ENCODE measurements at places on chromosomes 2 and 18.

DNA sequence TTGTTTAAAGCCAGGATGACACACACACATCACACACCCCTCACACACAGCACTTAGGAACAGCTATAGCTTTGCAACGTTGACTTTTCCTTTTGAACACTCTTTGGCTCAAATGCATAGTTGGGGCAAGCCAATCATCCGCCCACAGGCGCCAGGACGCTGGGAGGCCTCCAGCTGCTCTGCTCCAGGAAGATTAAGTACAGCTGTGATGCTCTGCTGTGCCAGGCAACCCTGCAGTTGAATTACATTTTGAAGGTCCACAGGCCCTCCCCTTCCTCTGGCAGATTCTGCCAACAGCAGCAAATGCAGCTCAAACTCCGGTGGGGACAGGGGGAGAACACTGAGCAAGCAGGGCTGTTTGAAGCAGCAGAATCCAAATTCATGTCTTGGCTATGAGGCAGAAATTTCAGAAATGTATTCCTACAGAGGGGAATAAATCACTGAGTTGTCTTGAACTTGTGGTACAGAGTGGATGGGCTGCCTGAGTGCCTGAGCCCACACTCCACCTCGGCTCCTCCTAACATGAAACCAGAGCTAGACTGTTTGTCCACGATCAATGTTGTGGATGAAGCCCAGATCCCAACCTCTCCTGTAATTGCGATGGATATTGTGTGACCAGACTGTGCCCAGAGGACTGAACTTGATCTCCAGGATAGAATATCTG lies 86.5 kb upstream of the PPP1CB start:
- DNase-seq = no peak

DNA sequence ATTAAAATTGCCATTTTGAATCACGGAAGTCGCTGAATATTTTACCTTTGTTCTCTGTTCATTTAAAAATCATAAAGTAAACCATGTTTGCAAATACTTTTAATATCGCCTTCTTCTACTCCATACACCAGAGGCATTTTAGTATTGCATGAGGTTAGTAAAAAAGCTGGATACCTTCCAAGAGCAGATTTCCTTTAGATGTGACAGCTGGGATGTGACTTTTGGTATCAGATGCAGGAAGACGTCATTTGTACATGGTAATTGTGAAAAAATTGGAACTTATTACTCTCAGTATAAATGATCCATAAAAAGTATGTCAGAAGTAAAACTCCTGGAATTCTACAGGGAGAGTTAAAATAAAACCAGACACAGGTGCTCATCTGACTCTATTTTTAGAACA lies 89.5 kb downstream of the SLC4A10 start:
- DNase-seq = no peak

DNA sequence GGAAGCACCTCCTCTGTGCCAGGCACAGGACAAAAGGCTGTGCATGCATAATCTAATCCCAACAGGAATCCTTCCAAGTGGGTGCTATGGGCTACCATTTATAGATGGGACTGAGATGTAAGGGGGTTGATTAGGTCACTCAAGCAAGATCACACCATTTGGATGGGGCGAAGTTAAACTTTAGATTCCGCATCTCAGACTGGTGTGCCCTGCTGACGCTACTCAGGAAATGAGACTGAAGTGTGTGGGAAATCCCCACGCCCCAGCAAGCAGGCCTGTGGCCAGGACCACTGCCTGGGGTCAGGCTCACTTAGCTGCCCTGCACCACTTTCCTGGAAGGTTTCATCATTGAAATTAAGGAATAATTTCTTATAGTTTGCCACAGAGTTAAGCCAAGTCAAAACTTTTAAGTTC lies 70.5 kb upstream of the PPP1CB start:
- peak; percentile 20 for DNase-seq

GRCh38 chr2:29455200-29455860 lies 340.1 kb downstream of the CLIP4 start:
- DNase-seq = peak; percentile 54

DNA sequence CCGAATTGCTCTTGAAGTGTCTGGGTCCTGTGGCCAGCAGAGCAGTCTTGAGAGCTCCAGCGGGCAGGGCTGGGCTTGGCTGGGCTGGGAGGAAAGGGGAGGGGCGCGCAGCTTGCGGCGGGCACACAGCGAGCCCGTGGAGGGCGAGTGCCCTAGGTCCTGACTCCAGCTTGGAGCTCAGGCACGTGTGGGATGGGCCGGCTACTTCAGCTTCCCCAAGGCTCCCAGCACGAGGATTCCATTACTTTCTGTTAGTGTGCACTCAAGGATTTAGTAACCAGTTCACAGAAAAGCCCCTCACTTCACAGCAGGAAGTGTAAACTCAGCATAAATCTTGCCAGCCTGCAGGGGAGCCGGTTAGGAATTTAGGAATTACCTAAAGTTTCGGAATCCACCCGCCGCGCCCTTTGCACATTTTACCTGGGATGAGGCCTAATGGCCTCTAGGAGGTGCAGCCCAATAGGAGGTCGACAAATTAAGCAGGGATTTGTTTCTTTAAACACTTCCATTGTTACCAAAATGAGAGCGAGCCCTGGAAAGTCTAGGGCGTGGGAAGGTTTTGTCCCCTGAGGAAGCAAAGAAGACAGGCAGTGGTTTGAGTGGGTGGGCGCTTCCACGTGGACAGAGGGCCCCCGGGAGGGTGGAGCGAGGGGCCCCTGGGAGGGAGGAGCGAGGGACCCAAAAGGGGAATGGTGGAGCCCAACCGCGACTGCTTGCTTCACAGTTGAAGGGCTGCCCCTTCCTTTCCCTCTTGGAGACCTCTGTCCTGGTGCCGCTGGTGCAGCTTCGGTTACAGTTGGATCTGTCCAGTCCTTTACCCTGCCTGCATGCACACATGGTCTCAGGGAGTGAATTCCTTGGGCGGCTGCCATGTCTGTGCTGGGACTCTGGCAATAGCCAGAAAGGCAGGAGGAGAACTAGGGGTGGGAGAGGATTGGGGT lies 93.3 kb downstream of the CTAGE1 start:
- peak; percentile 14 for DNase-seq

GRCh38 chr2:148545390-148546256 lies 98.9 kb upstream of the EPC2 start:
- DNase-seq = no peak

DNA sequence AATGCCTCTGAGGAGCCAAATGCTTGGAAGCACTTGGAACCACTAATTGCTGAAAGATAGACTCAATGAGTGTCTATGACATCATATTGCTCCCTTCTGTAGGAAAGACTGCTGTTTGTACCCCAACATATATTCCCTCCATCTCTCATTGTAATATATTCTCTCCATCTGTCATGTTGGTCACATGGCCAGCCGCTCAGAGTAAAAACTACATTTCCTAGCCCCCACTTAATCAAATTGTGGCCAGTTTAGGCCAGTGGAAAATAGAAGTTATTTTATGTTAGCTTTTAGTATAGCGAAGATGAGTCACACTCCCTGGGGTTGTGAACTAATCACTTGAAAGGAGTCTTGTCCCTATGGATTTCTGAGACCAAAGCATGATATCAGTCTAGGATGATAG lies 160.2 kb downstream of the HNMT start:
- no peak for DNase-seq

DNA sequence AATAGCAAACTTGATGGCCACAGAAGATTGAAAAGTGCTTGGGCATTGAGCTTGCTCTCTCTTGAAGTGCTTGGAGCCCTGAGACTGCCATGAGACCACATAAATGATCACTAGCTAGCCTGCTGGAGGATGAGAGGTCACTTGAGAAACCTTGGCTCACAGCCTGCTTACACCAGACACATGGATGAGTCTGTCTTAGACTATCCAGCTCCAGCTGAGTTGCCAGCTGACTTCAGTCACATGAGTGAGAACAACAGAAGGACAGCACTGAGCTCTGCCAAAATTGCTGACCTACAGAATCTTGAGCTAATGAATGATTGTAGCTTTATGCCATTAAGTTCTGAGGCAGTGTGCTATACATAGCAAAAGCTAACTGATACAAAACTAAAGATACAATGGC lies 18.1 kb downstream of the NABP1 start:
- DNase-seq = peak; percentile 50

GRCh38 chr2:200640901-200641300 lies 55.1 kb downstream of the AOX1 start:
- DNase-seq = no peak

DNA sequence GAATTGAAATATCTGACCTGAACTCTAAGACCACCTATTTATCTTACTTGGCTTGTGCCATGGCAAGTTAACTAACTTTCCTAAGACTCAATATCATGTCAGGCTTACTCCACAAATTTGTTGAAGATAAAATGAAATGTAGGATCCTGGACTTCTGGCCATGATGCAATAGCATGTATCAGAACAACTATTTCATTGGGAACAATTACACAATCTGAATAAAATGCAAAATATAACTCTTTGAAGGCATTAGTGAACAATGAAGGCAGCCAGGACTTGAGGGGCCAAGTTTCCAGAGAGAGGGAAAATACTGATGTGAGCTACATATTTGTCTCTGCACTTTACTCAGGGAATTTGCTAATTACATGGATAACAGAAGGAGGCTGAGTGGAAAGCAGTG lies 476.5 kb upstream of the ACVR2A start:
- no peak for DNase-seq

GRCh38 chr2:207784898-207785297 lies 15.2 kb upstream of the FZD5 start:
- DNase-seq = no peak

DNA sequence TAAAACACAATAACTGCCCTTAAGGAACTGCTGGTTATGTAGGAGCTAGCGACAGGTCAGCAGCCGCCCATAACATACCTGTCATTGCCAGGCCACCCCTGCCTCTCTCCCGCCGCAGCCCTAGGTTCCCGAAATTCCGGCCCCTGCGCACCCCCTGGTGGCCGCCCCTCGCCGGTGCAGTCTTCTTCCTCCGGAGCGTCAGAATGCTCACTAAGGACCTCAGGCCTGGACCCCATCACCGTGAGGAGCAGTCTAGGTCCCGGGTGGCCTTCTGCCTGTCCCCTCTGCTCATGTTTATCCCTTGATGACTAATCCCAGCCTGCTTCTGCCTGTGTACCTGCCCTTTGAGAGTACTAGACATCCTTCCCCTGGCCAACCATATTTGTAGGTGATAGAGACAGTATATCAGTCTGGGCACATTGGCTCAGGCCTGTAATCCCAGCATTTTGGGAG lies 115.7 kb upstream of the SLC1A4 start:
- peak; percentile 49 for DNase-seq

DNA sequence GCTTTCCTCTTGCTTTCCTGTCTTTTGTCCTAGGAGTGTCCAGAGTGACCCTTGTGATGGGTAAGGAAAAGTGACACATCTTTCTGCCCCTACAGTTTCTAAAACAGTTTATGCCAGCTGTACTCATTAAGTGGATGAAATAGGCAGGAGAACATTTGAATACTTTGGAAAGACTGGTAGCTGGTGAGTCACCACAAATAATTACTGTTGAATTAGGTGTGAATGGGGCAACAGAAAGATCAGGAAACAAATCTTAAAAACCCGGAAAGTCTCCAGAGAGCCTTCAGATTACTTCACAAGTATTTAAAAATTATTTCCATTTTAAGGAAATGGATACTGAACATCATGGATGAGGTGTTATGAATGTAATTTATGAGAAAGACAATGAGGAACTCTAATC lies 278.5 kb downstream of the CLIP4 start:
- no peak for DNase-seq

DNA sequence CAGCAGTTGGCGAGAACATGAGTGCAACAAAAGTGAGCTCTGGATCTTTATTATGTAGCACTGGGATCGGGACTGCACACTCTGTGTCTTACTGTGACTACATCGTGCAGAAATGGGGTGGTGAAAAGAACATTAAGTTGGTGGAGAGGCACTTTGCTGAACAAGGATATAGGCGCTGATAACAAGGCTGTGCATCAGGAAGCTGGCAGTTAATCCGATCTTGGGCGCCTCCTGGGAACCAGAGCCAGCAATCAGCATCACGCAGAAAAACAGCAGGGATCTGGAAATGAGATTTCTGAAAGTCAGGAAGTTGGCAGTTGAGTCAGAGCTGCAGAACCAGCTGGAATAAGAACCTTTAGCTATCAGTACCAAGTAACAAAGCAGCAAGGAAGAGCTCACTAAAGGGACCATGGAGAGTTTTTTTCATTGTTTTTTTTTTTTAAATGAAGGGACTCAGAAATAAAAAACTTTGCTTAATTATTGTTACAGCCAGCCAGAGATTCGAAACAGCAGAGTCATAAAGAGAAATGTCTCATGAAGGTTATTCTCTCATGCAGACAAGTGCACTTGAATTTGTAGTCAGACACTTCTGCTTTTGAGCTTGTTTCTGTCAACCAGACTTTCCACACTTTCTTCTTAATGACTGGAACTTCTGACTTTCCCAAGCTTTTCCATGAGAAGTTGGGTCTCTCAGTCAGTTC lies 22.8 kb upstream of the MYO3B start:
- DNase-seq = no peak

- no peak for DNase-seq
Observed at GRCh38 chr2:204205538-204205937, 269.0 kb downstream of the ICOS start.

- no peak for DNase-seq
Observed at GRCh38 chr2:74930811-74931486, 27.5 kb upstream of the POLE4 start.

DNA sequence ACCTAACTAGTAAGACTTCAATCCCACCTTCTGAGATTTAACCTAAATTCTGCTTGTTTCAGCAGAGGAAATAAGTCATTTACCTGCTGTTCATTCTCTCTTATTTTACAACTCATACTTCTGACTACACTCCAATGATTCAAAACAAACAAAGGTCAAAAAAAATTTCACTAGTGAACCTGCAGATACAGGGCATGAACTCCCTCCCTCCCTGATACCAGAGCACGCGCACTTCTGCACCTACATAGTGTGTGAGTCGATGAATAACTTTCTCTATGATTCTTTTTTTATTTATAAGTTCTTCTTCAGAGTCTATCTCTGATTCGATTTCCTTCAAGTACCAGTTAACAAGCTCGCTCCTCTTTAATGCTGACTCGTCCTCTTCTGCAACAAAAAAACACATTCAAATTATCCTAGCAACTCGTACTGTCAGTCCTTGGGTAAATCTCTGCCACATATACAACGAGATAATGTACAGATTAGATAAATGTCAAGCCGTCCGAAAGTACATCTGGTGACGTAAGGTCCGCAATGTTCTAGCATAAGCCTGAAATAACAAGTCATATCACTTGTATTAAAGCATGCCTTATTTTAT lies 7.4 kb upstream of the LCT start:
- DNase-seq = no peak

DNA sequence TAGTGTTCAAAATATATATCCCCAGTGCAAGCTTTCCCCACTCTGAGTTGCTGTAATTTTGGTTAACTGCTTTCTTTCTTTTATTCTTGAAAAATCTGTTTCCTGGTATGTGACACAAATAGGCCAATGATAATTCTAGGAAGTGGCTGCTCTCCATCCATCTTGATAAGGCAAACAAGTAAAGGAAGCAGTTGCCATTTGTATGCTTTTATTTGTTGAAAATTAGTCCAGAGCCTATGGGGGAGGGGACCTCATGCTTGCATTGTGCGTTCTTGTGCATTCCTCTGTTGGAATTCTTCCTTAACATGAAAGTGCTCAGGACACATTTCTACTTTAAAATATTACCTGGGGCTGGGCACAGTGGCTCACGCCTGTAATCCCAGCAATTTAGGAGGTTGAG lies 111.2 kb upstream of the FSHR start:
- DNase-seq = no peak

- no peak for DNase-seq
Observed at GRCh38 chr2:234143896-234144295, 93.4 kb downstream of the SPP2 start.
